Tongue (tissue), 3 donors: ENCODE measurements at places on chromosomes 13 and 19. TPM values are rescaled to one million over a fixed set of nuclear protein-coding genes. Genes with fewer than 3 reads are reported as not detected.

The IGFL1 gene
- total RNA-seq: not detected

The HIF3A gene
- total RNA-seq: 219 TPM

The SSC5D gene
- 29.2 TPM for total RNA-seq

The EBI3 gene
- total RNA-seq: not detected

The SIGLEC7 gene
- not detected for total RNA-seq

The ZNF100 gene
- total RNA-seq: 10.5 TPM

The CILP2 gene
- 5.5 TPM for total RNA-seq

The NRTN gene
- not detected for total RNA-seq

The ANKLE1 gene
- 0.62 TPM for total RNA-seq

The S1PR5 gene
- total RNA-seq: 2.7 TPM

The ZNF667 gene
- total RNA-seq: 9.6 TPM

The LAIR1 gene
- total RNA-seq: 8.8 TPM

The SYNGR4 gene
- not detected for total RNA-seq

DNA sequence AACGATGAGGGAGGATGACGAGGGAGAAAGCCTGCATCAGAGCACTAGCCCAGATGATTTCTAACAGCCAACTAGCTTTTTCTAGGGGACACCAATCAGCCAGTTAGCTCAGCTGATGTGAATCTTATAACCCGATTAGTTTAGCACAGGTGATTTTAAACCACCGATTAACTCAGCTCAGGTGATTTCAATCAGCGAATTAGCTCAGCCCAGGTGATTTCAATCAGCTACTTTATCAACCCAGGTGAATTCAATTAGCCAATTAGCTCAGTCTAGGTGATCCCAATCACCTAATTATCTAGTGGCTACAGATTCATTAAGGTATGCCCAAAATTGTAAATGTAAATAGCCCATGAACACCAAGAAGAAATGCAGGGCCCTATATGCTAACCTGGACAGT is 146.9 kb downstream of the ZNF486 start:
- no peak for DNase-seq

GRCh38 chr13:112907286-112907685 is 61.7 kb upstream of the MCF2L start:
- DNase-seq: no peak

DNA sequence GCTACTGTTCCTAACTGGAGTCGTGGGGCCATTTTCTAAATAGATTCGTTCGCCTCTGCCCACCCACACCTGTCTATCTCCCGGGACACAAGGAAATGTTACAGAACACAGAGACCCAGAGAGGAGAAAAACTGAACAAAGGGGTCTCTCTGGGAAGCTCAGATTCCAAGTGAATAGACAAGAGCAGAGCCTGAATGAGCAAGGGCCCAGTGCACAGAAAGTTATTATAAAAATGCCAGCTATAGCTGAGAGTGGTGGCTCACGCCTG is 27.2 kb upstream of the FEM1A start:
- DNase-seq: no peak

GRCh38 chr13:106462710-106463109 is 72.8 kb downstream of the EFNB2 start:
- no peak for DNase-seq

- peak; percentile 53 for DNase-seq
Measured at GRCh38 chr13:50690006-50690405, 153.5 kb downstream of the DLEU7 start.

- DNase-seq: peak; percentile 96
Measured at GRCh38 chr19:49361438-49362047, 673 bp downstream of the TEAD2 start.

GRCh38 chr13:93450191-93450621 is 223.6 kb downstream of the GPC6 start:
- DNase-seq: peak; percentile 15

DNA sequence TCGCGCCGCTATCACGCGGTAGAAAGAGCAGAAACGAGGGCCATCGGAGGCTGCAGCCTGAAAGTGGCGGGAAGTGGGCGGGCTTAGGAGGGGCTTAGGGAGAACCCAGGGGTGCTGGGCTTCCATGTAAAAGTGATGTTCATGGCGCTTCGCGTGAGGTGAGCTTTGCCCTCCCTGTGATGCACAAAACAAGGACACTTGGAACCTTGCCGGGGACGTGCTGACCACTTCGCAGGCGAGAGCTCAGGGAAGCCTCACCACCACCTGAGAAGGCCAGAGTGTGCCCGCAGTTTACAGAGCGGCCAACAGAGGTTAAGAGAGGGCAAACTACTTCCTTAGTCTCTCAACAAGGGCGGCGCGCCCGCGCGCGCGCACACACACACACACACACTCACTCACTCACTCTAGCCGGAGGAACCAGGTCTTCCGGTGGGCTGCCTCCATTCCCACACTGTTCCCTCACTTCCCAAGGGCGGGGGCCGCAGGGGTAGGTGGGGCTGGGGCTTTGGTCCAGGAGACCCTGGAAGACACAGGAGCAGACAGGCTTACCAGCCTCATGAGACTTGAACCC is 651 bp downstream of the GAPDHS start:
- DNase-seq: no peak

GRCh38 chr19:3471954-3472655 is 8.2 kb downstream of the SMIM24 start:
- DNase-seq: peak; percentile 35

DNA sequence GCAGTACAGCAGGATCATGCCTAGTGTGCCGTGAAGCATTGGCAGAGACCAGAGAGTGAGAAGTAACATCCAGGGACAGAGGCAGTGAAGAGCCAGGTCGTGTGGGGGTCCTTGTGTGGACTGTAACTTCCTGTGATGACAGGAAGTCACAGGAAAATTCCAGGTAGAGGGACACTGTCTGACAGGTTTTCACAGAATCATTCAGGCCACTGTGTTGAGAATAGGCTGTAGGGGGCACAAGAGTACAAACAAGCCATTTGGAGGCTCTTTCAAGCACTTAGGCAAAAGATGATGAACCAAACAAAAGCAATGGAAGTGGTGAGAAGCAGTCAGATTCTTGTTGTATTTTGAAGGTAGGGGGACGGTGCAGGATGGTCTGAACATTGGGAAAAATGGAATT is 46.4 kb downstream of the N4BP2L1 start:
- peak; percentile 28 for DNase-seq

- DNase-seq: peak; percentile 84
Measured at GRCh38 chr13:25649001-25649633, 277.3 kb downstream of the ATP8A2 start.

- DNase-seq: peak; percentile 19
Measured at GRCh38 chr19:17680230-17680722, 7.9 kb downstream of the UNC13A start.

- DNase-seq: peak; percentile 3
Measured at GRCh38 chr13:65555962-65556361, 1674.2 kb downstream of the PCDH9 start.

DNA sequence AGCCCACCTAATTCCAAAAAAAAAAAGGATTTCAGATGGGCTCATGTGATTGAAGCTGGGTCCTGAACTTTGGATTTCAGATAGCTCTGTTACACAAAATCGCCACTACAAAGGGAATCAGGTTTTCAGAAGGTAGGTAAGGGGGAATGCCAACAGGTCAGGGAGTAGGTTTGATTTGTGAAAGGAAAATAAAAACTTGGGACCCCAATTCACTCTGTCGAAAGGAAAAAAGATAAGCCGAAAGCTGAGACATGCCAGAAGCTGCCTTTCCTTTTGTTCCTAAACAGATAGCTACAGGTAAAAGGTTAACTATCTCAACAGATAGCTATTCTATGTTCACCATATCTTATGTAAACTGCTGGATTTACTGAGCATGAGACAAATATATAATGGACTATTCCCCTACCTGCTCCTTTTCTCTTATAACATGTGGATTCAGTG is 4.0 kb downstream of the KRTDAP start:
- no peak for DNase-seq

DNA sequence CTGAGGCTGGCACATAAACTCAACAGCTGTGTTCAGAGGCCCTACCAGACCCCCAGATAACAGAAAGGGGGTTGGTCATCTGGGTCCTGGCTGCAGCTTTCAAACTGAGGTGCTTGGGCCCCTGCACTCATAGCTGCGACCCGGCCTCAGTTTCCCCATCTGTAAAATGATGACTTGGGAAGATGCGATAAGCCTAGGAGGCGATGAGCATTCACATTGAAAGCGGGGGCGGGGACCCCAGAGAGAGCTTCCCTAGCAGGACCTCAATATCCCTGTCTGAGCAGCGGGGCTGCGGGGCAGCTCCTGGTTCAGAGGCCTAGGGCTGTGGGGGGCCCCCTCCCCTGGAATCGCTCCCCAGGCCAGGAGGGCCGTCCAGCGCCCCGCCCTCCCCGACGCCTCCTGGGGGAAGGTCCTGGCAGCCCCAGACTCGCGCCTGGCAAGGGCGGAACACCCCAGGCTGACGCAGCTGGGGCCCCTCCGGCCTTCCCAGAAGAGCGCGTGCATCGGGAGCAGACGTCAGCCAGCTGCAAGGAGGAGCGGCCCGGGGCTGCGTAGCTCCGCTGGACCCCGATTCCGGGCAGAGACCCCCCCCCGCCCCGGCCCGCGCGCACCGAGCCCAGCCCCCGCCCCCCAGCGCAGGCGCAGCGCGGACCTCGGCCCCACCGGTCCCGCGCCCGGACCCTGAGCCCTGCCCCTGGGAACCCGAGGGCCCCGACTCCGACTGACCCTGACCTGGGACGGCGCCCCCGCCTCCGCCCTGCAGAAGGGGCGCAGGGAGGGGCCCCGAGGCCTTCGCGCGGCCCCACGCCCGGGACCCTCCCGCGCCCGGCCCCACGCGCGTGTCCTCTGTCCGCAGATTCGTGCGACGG is 3.5 kb downstream of the FSTL3 start:
- peak; percentile 88 for DNase-seq

- DNase-seq: no peak
Measured at GRCh38 chr13:74101436-74101835, 32.8 kb downstream of the KLF12 start.

DNA sequence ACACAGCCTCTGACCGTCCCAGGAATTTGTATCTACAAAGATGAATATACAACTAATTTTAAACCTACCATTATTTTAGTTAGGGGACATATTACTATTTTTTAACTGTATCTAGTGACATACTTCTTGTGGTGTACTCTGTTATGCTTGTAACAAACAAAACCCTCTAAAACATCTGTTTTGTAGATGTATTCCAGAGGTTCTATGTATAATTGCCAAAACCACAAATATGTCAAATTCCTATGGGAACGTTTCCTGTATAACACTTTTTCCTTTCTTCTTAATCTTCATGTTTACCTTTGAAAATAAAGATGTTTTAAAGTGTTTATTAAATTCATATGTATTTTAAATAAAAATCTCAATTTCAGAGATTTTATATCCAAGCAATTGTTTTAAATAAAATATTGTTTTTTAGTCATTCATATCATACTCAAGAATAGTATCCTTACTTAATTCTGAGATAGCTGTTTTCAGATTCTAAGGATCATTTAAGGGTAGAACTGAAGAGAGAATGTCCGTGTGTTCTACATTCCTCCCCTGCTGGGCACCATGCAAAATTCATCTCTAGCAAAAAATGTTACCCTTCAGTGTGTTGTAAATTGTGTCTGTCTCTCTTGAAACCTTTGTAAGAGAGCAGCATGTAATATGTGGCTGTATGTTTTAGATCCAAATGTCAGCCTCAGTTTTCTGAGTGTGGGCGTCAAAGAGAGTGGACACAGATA is 1327.7 kb downstream of the EFNB2 start:
- peak; percentile 31 for DNase-seq

GRCh38 chr19:5495792-5496191 is 40.6 kb downstream of the ZNRF4 start:
- no peak for DNase-seq

GRCh38 chr13:34863360-34864135 is 78.5 kb upstream of the NBEA start:
- no peak for DNase-seq

DNA sequence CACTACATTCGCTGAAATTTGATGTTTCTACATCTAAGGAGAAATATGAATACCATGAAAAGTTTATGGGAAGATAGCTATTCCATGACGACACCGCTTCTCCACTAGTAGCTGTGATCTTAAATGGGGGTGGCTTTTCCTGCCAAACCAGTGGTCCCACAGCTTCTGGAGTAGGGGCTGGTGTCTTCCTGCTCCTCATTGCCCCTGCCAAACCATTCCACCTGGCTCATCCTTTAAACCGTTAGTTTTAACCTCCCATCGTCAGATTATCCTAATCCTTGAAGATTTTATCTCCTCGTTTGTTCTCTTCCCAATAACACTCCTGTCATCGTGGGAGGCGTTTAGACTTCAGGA is 568 bp upstream of the ZNF230 start:
- DNase-seq: peak; percentile 14

DNA sequence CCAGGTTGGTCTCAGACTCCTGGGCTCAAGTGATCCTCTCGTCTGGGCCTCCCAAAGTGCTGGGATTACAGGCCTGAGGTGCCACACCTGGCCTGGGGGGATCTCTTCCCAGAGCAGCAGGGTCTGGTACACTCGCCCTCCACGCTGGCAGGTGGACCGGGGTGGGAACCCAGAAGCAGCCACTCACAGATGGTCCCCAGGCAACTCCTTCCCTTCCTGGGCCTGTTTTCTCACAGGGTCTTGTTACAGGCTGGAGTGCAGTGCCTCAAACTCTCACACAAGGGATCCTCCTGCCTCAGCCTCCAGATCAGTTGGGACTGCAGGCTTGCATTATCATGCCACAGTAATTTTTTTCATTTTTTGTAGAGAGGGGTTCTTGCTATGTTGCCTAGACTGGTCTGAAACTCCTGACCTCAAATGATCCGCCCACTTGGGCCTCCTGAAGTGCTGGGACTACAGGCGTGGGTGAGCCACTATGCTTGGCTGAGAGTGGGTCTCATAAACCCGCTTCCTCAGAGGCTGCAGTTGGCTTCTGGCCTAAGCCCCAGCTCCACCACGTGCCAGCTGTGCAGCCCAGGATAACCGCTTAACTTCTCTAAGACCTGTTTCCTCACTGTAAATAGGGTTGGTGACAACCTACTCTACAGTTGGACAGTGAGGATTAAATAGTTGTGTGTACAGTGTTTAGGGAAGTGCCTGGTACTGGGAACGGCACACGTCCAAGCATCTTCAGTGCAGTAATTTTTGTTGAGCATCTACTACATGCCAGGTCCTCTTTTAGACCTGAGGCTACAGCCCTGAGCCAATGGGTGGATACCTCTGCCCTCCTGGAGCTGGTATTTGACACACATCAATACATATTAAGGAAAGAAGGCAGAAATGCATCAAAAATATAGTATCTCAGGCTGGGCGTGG is 871 bp upstream of the CCER2 start:
- DNase-seq: no peak

GRCh38 chr19:30160426-30160825 is 211.8 kb upstream of the ZNF536 start:
- DNase-seq: no peak

GRCh38 chr13:104436555-104436954 is 1370.3 kb upstream of the SLC10A2 start:
- DNase-seq: no peak

DNA sequence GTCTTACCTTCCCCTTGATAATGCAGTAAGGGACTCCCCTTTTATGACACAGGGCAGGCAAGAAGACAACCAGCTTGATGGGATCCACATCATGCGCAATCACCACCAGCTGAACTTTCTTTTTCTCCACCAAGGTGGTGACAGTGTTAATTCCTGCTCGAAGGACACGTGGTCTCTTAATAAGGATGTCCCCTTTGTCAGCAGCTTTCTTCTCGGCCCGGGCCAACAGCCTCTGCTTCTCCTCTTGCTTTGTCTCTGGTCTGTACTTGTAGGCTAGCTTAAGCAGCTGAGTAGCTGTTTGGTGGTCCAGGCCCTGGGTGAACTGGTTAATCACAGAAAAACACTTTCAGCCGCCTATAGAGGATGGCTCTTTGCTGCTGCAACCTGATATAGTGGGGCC is 8.0 kb downstream of the ZNF431 start:
- DNase-seq: no peak

- peak; percentile 16 for DNase-seq
Measured at GRCh38 chr13:90105849-90106496, 1241.5 kb upstream of the MIR17HG start.
